ENCODE measurements at places on chromosomes 2 and 18.
A peak's percentile ranks its signal among the peaks of the same experiment; 100 is the strongest.

DNA sequence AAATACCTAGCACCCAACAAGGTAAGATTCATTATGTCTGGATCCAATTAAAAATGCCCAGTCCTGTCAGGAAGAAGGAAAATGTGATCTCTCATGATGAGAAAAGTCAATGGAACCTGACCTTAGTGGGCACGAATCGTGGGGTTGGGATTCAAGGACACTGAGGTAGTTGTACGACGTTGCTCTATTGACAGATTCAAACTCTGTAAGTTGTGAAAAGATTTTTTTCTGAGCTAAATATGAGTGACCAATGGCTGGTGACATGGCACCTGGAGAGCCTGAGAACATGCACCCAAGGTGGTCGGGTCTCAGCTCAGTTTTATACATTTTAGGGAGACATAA lies 148.2 kb downstream of the NDUFA10 start:
- no peak for DNase-seq

GRCh38 chr2:237603718-237604362 lies 13.3 kb upstream of the RAB17 start:
- DNase-seq, result peak; percentile 29

DNA sequence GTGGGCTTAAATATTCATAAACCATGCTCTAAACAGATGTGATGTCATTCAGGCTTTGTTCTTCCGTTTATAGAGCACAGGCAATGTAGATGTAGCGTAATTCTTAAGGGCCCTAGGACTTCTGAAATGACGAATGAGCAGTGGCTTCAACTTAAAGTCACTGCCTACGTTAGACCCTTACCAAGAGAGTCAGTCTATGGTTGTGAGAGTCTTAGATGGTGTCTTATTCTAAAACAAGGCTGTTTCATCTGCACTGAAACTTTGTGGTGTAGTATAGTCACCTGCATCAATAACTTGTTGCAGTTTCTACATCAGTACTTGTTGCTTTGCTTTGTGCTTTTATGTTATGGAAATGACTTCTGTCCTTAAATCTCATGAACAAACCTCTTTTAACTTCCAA lies 56.0 kb downstream of the PIK3C3 start:
- no peak for DNase-seq

- DNase-seq, result no peak
These were observed 72.2 kb upstream of the TMEM87B start for GRCh38 chr2:111982822-111983221.

GRCh38 chr18:75212751-75213090 lies 2.1 kb downstream of the TSHZ1 start:
- DNase-seq, result no peak

DNA sequence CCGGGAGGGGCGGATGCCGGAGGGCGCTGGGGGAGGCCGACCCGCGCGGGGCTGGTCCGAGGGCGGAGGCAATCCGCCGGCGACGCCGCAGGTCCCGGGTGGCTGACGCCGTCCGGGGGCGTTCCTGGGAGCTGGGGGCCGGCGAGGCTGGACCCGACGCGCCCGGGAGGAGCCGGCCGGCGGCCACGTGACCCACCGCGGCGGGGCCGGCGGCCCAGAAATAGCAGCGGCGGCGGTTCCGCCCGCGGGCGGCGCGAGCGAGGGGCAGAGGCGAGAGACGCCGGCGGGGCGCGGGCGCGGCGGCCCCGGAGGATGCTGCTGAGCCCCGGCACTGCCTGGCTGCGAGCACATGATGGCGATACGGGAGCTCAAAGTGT lies at the start of gene RAB31:
TSS of gene RAB31 (plus strand) at position 245 of the 377 bp plus-strand sequence. CDS start at position 350, 105 bp downstream.
- peak; percentile 65 for DNase-seq

GRCh38 chr2:86037141-86037794 lies 68.4 kb downstream of the POLR1A start:
- peak; percentile 61 for DNase-seq
